ENCODE measurements at places on chromosomes 7 and 10.

DNA sequence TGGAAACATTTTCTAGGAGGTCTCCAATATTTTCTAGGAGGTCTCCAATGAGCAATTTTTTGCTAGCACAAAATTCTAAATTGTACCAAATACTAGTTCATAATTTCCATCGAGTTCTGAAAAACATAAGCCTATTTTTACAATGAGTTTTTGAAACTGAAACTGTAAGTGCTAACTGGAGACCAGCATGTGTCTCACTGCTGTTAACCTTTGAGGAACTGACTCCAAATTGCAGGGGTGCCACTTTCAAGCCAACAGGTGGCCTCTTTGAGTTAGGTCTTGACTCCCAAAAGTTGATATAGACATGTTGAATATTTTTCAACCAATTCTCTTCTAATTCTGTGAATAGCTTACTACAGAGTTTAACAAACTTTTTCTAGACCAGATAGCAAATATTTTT lies 58.8 kb downstream of the CAV1 start:
- DNase-seq = no peak

GRCh38 chr10:112955582-112956421 lies 5.8 kb downstream of the TCF7L2 start:
- DNase-seq = no peak

DNA sequence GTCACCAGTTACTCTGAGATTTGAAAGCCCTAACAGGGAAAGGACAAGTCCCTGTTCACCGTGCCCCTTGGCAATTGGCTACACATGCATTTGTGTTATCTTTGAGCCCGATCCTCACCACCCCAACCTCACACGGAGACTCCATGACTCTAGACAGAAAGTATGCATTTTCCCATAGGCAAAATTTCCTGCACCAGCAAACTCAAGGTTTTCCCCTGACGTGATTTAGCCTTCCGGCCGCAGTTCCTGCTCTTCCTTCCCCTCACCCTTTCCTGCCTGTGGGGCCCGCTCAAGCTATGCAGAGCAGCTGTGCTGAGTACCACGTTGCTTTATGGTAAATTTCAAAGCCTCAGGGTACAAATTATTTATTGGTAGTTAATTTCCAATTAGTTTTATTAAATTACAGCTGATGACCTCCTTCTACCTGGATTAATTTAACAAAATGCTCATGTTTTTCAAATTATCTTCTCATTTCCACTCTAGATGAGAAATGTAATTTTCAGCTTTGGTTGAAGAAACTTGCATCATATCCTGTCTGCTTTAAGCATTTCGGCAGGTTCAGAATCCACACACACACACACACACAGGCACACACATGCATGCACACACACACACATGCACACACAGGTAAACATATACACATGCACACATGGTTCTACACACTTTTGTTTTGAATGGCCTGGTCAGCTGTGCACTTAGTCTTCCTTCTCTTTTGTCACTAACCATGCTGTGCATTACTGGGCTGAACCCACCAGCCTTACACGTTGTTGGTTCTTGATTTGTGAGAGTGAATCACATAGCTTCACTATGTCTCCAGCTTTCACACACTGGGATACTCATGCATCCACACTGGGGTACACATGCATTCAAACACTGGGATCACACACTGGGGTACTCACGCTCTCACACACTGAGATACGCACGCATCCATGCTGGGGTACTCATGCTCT lies 283.1 kb upstream of the PITRM1 start:
- no peak for DNase-seq

DNA sequence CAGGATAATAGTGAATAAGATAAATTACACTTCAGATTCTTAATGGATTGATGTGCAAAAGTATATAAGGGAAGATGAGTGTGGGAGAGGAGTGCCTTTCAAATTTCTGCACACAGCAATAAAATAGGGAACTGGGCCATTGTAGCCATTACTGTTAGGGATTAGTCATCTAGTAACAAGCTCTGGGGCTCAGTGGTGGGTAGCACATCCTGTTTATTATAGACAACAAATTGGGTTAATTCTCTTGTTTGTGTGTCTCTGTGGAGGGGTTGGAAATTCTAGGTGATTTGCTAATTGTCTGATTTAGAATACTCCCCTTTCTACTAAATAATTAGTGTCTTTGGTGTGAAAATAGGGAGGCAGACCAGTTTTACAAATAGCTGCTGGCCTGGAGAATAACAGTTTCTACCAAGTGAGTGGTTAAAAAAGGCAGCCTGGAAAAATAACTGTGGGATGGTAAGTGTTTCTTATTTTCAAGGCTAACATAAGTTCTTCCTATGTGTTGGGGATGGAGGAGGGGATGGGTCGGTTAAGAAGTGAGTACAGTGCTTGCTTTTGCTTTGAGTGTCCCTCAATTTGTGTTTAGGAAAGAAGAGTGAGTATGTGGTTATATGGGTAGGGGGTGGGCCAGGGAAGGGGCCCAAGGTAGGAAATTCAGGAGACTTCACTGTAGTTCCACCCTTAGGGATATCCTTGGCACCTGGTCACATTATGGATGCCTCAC lies 43.3 kb upstream of the TMEM248 start:
- no peak for DNase-seq

- no peak for DNase-seq
These were observed 28.5 kb upstream of the CXCL12 start for GRCh38 chr10:44413416-44413815.

GRCh38 chr10:9615189-9615588 lies 1402.5 kb upstream of the CELF2 start:
- DNase-seq = no peak

DNA sequence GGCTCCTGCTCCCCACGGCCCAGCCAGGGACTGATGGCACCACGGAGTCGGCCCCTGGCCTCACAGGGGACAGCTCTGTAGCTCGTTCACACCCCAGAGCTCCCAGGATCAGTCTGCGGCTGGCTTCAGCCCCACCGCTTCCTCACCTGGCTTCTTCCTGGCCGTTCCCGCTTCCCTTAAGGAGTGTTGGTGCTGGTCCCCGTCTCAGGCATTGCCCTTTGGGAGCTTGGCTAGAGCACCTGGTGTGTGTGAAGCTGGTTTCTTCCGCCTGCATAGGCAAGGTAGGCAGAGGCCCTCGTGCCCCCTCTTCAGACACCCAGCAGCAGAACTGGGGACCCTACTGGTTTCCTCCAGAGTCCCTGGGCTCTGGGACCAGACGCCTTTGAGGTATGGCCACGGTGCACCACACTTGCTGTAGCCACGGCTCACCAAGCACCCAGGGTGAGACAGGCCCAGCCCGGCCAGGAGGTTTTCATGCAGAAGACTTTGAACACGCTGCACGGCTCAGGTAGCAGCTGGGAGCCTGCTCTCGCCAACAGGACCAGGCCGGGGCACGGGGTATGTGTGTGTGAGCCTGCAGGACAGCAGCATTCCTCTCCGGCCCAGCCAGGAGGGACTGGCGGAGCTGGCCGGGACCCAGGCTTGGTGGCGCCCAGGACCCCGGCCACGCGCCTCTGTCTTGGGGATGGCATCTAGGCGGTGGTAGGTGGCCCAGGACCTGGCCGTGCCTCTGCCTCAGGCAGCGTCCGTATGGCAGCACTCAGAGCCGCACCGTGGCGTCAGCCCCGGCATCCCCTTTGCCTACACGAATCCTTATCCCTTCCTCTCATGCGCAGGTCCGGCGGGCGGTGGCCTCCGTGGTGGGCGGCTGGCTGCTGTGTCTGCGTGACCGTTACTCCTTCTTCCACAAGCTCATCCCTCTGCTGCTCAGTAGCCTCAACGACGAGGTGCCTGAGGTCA lies 13.2 kb upstream of the PRKAR1B start:
- no peak for DNase-seq

DNA sequence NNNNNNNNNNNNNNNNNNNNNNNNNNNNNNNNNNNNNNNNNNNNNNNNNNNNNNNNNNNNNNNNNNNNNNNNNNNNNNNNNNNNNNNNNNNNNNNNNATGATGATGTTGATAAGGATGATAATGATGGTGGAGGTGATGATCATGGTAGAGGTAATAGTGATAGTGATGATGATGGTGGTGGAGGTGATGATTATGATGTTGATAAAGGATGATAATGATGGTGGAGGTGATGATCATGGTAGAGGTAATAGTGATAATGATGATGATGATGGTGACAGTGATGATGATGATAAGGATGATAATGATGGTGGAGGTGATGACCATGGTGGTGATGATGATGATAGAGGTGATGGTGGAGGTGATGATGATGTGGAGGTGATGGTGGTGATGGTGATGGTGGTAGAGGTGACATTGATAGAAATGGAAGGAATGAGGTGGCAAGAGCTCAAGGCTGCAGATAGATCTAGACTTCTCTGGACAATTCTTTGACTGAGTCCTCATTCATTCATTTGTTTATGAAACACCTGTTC lies 47.8 kb downstream of the FAM20C start:
- no peak for DNase-seq

GRCh38 chr7:157731126-157731525 lies 394.3 kb downstream of the DNAJB6 start:
- DNase-seq = no peak

GRCh38 chr7:150990416-150991186 lies at the start of gene NOS3:
NOS3 (plus strand) TSS chr7:150991017; CDS start chr7:150993804, 2,787 bp downstream.
- no peak for DNase-seq

DNA sequence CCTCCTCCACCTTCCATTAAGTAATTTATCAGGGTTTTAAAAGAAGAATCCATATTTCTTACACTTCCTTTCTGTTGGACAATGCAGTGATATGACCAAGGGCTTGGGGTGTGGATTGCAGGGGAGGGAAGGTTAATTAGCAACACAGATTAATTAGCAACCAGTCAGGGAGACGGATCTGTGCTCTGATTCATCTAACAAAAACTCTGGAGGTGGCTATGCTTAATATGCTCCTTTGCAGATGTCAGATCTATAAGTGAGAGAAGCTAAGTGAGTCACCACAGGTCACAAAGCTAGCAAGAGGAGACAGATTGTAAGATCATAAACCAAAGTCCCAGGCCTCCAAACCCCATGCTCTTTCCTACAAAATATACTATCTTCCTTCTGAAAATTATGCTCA lies 178.8 kb upstream of the ITGB1 start:
- DNase-seq = no peak

GRCh38 chr7:152544971-152545619 lies 109.3 kb upstream of the KMT2C start:
- DNase-seq = no peak

- no peak for DNase-seq
These were observed 85.6 kb downstream of the ZEB1 start for GRCh38 chr10:31404640-31405039.

DNA sequence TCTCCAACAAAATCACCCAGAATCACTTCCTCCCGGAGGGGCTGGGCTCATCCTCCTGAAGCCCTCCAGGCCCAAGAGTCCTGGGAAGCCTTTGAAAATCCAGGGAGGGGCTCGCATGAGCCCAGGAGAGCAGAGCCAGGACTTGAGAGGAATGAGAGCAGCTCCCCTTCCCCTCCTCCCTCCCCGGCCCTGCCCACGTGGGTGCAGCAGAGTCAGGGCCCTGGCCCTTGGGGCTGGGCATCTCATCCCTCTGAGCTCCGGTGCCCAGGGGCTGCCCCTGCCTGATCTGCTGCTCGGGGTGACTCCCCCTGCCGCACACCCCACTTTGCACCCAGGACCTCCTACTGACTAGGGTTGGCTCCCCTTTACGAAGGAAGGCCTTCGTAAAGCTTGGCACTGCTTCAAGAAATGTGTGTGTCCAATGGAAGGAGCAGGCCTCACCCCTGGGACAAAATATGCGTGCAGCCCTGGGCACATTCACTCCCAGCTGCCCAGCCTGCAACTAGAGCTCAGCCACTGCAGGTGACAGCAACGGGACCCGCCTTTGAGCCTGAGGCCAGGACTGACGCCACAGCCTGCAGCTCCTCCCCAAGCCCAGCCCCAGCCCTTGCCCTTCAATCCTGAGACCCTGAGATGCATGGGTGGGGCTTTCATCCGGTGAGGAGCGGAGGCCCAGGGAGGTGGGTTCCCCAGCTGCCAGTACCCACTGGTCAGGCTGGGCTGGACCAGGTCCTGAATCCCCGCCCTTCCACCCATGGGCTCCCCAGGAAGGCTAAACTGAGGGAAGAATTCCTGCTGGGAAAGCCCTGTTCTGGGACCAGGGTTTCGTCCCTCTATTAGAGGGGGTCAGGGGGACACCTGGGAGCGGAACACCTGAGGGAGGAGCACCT lies 21.8 kb downstream of the PWWP2B start:
- peak; percentile 80 for DNase-seq

GRCh38 chr7:2523941-2524807 lies 4.6 kb downstream of the LFNG start:
- DNase-seq = peak; percentile 78

- DNase-seq = no peak
These were observed 638 bp downstream of the IQCE start for GRCh38 chr7:2559283-2559950.

DNA sequence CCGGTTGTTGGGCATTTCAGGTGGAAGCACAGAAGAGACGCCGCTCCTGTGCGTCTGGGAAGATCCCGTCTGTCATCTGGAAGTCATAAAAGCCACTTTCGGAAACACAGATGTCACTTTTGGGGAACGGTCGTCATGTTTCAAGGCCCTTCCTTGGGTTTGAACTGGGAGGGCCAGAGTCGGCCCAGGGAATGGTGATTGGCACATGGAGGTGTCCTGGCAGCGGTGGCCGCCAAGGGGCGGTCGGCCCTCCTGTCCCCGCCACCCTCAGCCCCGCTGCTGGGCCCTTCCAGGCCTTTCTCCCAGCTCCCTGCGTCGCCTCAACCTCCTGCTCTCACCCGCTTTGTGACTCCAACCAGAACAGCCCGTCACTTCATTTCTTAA lies 115.2 kb upstream of the SFMBT2 start:
- no peak for DNase-seq

- peak; percentile 97 for DNase-seq
These were observed 53.2 kb upstream of the ZNF33B start for GRCh38 chr10:42691361-42692120.

- DNase-seq = peak; percentile 44
These were observed 479 bp downstream of the PNPLA8 start for GRCh38 chr7:108525327-108525984.

DNA sequence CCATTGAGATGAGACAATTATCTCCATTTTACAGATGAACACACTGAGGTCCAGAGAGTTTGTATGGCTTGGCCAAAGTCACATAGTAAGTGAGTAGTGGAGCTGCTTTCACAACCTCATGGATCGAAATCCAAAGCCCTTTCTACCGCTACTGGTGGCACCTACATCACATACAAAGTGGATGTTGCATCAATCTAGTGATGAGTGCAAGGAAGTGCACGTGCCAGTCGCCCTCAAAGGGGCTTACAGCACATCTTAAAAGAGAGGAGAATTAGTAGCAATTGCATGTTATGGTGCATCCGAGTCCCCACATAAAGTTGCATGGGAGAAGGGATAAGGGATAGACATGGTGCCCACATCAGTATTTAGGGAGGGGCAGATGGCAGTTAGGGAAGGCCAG lies 31.0 kb upstream of the GPR26 start:
- no peak for DNase-seq

GRCh38 chr7:102943423-102944169 lies 30.8 kb downstream of the LRRC17 start:
- DNase-seq = no peak

GRCh38 chr10:494149-494542 lies 195.3 kb downstream of the DIP2C start:
- DNase-seq = no peak

DNA sequence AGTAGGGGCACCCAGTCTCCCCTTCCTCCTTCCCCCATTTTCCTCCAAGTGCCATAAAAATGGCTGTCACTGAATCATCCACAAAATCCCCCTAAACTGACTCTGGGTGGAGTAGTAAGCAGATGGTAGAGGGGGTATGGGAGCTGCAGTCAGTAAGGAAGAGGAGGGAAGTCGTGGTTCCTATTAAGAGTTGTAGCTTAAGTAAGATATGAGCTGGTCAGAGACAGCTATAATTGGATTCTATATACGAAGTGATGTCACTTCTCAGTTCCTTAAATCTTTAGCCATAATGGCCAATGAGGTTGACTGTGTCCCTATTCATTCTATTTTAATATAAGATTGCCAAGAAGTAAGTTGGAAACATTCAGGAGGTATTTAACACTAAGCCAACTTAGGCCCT lies 131.7 kb downstream of the SLC16A9 start:
- DNase-seq = no peak

Measured in NCI-H1436 treated with DMSO at 0.1 percent for 48 hours (cell line).